Astrocyte (in vitro differentiated cells and primary cell): ENCODE measurements at places on chromosomes 2 and 18.
A peak's percentile ranks its signal among the peaks of the same experiment; 100 is the strongest.

DNA sequence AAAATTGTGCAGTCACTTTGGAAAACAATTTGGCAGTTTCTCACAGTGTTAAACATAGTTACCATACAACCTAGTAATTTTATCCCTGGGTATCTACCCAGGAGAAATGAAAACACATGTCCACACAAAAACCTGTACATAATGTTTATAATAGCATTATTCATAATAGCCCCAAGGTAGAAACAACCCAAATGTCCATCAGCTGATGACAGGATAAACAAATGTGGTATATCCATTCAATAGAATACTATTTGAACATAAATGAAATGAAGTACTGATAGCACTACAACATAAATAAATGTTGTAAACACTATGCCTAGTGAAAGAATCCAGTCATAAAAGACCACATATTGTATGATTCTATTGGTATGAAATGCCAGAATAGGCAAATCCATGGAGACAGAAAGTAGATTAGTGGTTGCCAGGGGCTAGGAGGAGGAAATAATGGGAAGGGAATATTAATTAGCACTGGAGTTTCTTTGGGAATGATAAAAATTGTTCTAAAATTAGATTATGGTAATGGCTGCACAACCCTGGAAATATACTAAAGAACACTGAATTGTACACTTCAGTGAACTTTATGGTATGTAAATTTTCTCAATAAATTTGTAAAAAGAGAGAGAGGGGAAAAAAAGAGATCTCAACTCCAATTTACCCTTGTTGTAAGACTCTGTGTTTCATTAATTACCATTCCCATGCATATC is 20.8 kb upstream of the VIT start:
- no peak overlapping the region for H3K27ac ChIP-seq
- H3K27me3 ChIP-seq = no peaks in the 10 kb centered on the region
- no peaks in the 10 kb centered on the region for H3K4me1 ChIP-seq
- no peak overlapping the region for H3K4me3 ChIP-seq
- no peak for DNase-seq

DNA sequence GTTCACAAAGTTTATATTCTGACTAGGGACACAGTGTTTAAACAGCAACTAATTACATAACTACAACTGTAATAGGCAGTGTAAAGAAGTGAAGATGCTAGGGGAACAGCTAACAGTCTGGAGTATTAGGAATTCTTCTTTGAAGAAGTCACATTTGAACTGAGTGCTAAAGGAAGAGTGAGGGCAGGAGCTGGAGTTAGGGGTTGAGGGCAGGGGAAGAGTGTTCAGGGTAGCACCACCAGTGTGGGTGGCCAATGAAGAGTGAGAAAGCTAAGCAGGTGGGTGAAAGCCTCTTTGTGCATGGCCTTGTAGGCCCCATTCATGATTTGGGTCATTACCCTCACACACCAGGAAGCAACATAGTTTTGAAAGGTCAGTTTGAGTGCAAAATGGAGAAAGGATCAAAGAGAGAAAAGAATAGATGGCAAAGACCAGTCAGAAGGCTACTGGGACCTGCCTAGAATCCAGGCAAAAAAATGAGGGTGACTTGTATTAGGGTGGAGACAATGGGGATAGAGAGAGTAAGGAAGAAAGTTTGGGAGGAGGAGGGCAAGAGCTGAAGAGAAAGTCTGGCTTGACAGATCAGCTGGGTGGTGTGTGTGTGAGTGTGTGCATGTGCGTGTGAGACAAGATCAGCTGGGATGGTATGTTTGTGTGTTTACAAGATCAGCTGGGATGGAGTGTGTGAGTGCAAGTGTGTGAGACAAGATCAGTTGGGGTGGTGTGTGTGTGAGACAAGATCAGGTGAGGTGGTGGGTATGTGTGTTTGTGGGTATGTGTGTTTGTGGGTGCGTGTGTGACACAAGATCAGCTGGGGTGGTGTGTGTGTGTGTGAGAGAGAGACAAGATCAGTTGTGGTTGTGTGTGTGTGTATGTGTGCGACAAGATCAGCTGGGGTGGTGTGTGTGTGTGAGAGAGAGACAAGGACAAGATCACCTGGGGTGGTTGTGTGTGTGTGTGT is 43.6 kb upstream of the AGPS start:
- H3K27ac ChIP-seq = no peak overlapping the region
- no peak for DNase-seq
- no peaks in the 10 kb centered on the region for H3K27me3 ChIP-seq
- no peaks in the 10 kb centered on the region for H3K36me3 ChIP-seq

GRCh38 chr18:54147439-54147838 is 77.0 kb downstream of the MBD2 start:
- no peaks in the 10 kb centered on the region for H3K27me3 ChIP-seq
- peaks cover 4% of the 10 kb centered on the region for H3K36me3 ChIP-seq

DNA sequence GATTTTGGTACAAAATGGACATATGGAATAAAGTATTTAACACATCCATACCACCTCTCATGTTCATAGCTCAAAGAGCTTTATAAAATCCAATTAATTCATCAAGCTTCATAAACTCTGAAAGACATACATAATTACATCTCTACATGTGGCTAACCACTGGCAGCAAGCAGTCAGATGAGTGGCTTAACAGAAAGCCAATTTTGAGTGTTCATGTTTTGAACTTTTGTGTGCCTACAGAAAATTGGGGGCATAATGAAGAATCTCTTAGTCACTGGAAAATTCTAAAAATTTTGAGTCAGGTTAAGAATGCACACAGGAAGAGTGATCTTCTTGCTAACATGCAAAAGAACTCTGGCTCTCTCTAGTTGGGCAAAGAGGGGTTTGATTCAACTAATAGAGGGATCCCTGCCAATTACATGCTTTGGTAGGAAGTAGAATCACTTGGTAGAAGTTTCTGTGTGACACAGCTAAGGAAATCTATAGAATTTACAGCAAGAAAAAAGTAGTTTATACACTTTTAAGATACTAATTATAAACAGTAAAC is 287.4 kb downstream of the NOL4 start:
- H3K4me1 ChIP-seq = no peaks in the 10 kb centered on the region
- no peak overlapping the region for H3K27ac ChIP-seq
- H3K4me3 ChIP-seq = no peak overlapping the region
- no peaks in the 10 kb centered on the region for H3K27me3 ChIP-seq
- DNase-seq = no peak

DNA sequence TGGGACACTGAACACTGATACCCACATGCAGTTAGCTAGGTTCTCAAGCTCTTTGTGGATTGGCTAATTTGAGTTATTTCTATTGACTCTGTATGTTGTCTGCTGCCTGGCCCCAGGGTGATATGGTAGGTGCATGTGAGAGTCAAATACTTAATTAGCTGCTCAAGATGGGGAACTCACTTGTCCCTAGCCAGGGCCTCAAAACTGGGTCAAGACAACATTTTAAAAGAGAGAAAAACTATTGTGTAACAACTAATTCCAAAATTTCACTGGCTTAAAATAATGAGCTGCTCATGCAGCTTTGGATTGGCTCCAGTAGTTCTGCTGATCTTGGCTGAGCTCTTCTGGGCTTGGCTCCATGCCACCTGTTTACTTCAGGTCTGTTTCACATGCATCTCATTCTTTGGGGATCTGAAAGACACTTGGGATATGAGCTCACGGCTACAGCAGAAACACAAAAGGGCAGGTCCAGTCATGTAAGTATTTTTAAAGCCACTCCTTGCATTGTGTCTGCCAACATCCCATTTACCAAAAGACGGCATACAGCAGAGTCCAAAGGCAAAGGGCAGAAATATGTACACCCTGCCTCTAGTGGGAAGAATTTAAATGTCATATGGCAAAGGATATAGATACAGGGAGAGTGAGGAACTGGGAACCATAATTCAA is 716.8 kb downstream of the SUCLG1 start:
- DNase-seq = no peak
- H3K4me3 ChIP-seq = no peak overlapping the region
- no peaks in the 10 kb centered on the region for H3K4me1 ChIP-seq
- no peak overlapping the region for H3K27ac ChIP-seq
- H3K36me3 ChIP-seq = no peaks in the 10 kb centered on the region

DNA sequence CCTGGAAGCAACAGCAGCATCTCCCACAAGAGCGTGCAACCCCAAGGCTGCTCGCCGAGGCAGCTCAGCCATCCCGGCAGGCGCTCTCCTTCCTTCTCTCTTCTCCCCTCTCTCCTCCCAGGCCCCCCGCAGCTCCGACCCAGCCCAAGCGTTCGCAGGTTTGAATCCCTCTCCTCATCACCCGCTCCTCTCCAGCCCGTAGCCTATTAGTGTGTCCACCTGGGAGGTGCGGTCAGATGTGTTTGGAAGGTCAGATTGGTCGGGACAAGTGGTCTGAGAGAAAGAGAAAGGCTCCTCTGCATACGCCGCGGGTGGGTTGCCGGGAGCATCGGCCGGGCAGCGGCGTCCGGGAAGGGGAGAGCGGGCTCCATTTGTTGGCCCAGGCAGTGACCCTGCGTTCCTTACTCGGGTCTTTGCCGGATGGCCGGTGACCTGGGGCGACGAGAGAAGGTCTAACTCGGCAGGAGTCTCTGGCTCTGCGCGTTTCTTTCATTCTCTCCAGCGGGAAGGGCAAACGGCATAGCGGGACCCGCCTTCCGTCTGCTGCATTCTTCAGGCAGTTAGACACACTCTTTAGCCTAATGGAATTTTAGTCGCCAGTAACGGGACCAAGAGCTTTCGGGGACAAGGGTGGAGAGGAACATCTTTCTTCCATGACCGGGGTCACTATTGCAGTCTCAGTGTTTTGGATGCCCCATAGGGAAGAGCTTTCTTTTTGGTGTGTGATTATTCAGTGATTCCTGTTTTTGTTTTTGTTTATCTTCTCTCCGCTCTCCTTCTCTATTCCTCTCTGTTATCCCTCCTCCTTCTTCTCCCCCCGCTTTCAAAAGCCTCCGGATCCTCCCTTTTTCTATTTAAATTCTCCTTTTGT is 1.1 kb upstream of the TMEFF2 start:
- peak overlapping the region; percentile 80 for H3K4me3 ChIP-seq
- H3K27me3 ChIP-seq = peaks cover 24% of the 10 kb centered on the region
- H3K27ac ChIP-seq = no peak overlapping the region
- peak; percentile 16 for DNase-seq
